Stimulated activated CD4-positive, alpha-beta T cell treated with anti-CD3 and anti-CD28 coated beads, Interleukin-1b, Interleukin-23, amount 100 ng/mL, for 48 hours (primary cell): ENCODE measurements at places on chromosomes 3 and 15.

DNA sequence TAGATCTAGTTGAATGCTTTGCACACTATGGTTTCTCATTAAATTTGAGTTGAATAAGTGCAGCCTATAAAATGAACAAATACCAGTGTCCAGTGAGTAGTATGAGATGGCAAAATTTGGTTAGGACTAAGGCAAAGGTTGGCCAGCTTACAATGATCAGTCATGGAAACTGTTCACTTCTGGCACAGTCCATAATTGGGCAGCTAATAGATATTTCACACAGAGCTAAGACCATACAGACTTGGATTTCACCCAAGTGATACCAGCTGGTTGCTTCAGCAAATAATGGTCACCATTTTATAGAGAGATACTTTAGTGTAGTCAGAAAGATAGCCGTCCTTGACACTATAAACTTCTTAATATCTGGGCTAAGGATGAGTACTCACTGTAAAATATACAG lies 15.7 kb downstream of the GAP43 start:
- DNase-seq = no peak

- peak; percentile 42 for DNase-seq
Observed at GRCh38 chr15:60649845-60650548, 171.1 kb upstream of the ICE2 start.

- DNase-seq = no peak
Observed at GRCh38 chr3:11769704-11770476, 76.8 kb downstream of the TAMM41 start.

- DNase-seq = no peak
Observed at GRCh38 chr3:57903124-57903890, 104.9 kb upstream of the FLNB start.

GRCh38 chr3:57152151-57153143 lies 12.7 kb downstream of the IL17RD start:
- no peak for DNase-seq

DNA sequence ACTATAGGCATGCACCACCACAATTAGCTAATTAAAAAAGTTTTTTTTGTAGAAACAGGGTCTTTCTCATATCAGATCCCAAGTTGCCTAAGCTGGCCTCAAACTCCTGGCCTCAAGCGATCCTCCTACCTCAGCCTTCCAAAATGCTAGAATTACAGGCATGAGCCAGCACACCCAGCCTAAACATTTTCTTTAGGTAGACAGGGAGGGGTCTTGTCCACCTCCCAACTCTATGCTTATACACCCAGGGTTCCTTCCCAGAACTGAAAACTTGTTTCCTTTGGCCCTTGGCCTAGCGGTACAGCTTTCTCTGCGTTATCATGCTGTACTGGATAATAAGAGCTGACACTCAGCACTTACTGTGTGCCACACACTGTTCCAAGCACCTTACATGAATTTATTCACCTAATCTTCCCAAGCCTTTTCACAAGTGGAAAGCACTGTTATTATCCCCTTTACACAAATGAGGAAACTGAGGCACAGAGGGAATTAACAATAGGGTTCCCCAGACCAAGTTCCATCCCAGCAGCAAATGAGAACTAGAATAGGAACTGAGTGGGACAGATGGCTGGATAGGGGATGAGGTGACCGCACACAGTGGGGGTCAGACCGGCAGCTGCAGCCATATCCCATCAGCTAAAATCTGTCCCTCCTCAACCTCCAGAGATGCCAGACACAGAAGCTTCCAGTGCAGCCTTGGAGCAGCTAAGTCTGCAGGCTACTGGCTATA lies 150.8 kb downstream of the MEGF11 start:
- no peak for DNase-seq

DNA sequence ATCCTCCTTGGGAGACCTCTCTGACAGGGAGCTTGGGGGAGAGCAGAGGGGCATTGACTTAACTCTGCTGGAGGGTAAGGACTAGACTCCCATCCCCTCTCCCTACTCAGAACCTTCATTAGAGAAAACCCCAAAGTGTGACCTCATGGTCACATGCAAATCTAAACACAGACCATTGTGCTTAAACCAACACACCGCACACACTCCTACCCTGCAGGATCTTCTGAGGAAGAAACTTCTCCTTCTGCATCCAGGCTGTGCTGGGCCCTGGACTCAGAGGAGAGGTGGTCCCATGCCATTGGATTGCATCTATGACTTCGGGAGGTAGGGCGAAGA lies 805 bp upstream of the PARP16 start:
- DNase-seq = no peak

- DNase-seq = peak; percentile 16
Observed at GRCh38 chr15:82647835-82648256, 683 bp upstream of the CPEB1 start.

GRCh38 chr3:81300324-81300927 lies 461.0 kb downstream of the GBE1 start:
- DNase-seq = no peak

GRCh38 chr3:185528532-185528931 lies 23.9 kb downstream of the LIPH start:
- no peak for DNase-seq
